ENCODE measurements at places on chromosomes 13 and 19.

DNA sequence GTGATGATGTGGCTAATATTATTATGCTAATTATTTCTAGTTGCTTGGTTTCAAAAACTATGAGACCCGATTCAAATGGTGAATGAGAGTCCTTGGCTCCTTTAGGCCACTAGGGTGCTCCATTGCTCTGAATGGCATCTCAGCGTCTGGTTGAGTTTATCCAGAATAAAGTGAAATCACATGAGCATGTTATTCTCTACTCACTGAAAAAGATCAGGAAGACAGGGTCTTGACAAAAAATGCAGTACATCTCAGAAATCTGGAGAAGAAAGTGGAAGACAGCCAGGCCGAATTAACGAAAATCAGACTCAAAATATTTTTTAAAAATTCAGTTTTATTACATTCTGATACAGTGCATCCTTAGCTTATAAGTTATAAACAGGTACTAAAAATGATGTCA lies 516.2 kb downstream of the MYO16 start:
- DNase-seq: no peak

- no peak for DNase-seq
These were observed at the start of gene MUC16 for GRCh38 chr19:9009935-9010651. MUC16 (minus strand) TSS chr19:9010409.

DNA sequence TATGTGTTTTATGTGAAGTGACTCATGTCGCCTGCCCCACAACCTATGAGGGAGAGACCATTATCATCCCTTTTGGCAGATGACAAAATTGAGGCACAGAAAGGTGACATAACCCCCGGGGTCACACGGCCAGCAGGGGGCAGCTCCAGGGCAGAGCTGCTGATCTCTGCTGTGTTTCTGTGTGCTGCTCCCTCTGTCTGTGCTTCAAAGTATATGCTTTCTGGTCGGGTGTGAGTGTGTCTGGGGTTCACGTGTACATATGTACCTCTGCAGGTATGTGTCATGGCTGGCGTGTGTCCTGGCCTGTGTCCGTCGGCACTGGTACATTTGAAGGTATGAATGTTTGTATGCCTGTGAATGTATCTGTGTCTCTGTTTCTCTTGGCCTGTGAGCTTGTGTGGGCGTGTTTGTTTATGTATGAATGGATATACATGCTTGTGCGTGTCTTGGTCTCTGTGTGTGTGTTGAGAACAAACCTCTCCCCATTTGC lies 7.1 kb downstream of the LIPE start:
- DNase-seq: no peak

DNA sequence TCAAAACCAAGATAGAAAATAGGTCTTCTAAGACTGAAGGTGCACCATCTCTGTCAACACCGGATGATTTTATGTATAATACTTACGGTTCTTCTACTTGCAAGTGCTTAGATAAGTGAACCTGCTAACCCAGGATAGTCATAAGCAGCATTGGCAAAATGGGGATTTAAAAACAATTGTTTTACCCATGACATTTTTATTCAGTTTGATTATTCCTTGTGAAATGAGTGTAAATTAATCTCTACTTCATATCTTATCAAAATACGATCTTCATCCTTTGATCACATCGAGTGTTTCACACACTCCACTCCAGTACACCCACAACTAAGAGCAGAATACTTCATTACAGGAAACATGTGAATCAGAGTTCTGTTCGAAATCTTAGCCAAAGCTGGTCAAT lies 23.0 kb upstream of the MTRF1 start:
- no peak for DNase-seq

GRCh38 chr13:58093394-58093793 lies 461.9 kb downstream of the PCDH17 start:
- DNase-seq: no peak

DNA sequence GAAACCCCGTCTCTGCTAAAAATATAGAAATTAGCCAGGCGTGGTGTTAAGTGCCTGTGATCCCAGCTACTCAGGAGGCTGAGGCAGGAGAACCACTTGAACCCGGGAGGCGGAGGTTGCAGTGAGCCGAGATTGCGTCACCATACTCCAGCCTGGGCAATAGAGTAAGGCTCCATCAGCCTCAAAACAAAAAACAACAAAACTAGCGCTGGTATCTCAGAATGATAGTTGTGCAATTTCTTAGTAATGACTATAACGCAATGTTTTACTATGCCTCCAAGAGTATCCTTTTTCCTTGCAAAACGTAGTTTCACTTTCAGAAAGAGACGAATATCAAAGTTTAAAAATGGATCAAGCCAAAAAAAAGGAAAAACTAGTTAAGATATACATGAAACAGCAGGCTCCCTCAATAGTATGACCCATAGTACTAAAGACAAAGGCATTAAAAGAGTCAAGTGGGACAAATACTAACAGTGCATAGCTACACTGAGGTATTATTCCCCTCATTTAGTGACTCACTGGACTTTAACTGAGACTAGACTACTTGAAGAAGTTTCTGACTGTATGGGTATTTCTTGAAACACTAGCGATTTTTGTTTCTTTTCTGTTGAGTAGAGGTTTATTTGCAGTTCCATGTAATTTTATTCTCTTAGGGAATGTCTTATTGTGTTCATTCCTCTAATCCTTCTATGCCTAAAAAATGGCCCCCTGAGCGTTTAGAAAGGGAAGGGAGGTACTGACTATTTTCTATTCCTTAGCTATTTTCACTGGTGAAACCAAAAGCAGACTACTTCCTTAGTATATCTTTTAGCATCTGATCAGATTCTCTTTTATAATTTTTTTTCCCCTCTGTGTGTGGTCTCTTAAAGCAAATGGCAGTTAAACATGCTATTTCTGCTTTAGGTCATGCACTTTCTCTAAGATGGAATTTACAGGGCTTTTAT lies 10.4 kb upstream of the ITM2B start:
- no peak for DNase-seq

- DNase-seq: no peak
These were observed 26.4 kb upstream of the TPTE2 start for GRCh38 chr13:19587635-19588300.

- no peak for DNase-seq
These were observed 23.1 kb upstream of the CXCL17 start for GRCh38 chr19:42465827-42466280.

GRCh38 chr13:112161521-112162301 lies 94.8 kb downstream of the SOX1 start:
- DNase-seq: no peak

DNA sequence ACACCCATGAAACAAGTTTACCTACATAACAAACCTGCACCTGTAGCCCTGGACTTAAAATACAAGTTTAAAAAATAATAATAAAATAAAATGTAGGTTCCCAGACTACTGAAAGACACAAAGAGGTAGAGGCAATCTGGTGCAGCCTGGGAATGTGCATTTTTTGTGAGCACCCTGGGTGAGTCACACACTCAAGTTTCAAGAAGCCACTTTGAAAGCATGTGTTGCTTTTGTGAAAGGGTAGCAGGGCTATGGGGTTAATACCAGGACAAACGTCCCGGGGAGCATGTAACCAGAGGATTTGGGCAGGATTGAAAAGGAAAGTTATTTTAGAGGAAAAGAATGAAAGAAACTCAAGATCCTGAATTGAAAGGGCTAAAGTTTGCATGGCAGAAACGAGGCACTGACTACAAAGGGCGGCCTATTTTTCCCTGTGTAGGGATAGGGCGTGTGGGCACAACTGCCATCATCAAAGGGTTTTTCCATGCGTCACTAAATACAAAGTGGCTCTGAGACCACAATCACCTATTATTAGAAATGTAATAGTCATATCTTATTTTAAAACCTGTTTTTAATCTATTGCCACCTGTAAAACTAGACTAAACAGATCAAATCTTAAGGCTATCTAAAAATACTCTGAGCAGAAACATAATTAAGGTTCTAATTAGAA lies 314.9 kb downstream of the COG6 start:
- DNase-seq: no peak

DNA sequence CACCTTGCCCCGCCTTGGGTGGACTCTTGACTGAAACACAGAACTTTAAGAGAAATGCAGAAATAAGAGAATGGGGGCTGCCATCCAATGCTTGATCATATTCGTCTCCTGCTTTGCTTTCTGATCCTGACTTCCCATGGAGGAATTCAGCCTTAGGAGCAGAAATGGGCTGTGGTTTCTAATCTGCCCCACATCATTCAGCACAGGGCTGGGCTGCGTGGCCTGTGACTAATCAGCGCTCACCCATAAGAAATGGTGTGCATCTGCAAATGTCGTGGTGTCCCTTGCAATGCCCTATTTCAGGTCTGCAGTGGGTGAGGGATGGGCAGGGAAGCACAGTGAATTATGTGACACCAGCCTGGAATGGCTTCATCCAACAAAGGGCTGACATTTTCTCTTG lies 60.7 kb upstream of the URI1 start:
- no peak for DNase-seq

DNA sequence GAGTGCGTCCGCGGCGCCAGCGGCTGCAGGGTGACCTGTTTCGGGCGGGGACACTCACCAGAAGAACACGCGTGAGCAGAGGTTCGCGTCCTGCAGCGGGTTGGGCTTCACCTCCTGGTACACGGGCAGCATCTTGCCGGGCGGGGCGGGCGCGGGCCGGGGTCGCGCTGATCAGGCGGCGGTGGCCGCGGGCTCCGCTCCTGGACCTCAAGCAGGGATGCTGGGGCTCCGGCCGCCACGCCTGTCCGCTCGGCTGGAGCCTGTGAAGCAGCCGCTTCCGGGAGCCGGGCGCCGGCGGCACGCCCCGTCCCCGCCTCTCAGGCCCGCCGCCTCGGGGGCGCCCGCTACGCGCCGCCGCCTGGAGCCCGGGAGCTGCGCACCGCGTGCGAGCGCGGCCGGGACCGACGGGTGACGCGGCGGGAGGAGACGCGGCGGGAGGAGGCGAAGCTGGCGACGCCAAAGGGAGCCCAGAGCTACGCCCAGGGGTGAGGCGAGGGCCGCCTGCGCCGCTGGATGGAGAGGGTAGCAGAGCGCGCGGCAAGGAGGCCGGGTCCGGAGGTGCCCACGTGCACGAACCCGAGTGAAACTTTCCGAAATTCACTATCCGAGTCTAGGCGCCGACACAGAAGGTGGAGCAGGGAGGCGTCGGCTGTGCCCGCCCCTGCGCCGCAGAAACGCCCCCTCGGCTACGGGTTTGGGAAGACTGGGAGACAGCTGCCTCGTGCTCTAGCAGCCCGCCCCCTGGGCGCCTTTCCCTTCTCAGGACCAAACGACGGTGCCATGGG lies at the start of gene ABCC4:
TSS of gene ABCC4 (minus strand) at position 269 of the 785 bp plus-strand sequence. CDS start at position 132, 137 bp downstream.
- no peak for DNase-seq

DNA sequence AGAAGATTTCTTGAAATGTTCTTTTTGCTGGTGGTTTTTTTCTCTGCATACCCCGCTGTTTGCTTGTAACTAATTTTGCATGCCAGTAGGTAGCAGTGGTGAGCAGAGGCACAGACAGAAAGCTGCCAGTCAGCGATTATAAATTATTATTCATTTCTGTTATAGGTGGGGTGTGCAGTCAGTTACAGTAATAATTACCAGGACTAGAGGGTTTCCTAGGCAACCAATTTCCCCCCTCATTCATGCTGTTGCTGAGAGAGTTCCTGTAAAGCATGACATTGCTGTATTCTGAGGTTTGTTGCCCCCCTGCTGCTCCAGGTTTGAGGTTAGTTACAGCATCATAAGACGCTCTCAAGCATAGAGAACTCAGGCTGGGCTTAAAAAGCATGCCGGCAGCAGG lies 104.5 kb downstream of the URI1 start:
- DNase-seq: no peak

DNA sequence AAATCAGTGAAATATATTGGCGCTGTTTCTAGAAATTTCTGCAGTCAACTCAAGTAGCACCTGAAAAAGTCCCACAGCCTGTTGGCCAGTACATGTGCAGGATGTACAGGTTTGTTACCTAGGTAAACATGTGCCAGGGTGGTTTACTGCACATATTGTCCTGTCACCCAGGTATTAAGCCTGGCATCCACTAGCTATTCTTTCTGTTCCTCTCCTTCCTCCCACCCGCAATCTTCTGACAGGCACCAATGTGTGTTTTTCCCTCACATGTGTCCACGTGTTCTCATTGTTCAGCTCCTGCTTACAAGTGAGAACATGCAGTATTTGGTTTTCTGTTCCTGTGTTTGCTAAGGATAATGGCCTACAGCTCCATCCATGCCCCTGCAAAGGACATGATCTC lies 13.1 kb upstream of the SCEL start:
- no peak for DNase-seq

GRCh38 chr19:18223860-18224524 lies 2.2 kb downstream of the PDE4C start:
- no peak for DNase-seq

GRCh38 chr13:44193731-44194130 lies 179.9 kb upstream of the SERP2 start:
- DNase-seq: no peak

DNA sequence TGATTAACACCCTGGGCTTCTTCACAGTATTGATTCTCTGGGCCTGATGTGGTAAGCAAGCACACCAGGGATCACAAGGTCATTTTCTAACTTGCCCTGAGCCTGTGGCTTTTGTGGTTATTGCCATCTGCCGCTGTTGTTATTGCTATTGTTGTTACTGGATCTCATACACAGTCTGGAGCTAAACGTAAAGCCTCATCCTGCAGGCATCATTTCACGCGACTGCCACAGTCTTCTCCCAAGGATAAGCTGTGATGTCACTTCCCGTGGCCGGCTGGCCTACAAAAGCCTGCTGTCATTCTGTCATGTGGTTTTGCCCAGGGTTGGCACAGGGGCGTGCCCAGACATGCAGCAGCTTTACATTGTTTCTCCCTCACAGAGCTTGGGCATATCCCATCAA lies 154.0 kb upstream of the GPR12 start:
- no peak for DNase-seq

GRCh38 chr19:55418185-55418584 lies 10.6 kb upstream of the UBE2S start:
- DNase-seq: no peak

DNA sequence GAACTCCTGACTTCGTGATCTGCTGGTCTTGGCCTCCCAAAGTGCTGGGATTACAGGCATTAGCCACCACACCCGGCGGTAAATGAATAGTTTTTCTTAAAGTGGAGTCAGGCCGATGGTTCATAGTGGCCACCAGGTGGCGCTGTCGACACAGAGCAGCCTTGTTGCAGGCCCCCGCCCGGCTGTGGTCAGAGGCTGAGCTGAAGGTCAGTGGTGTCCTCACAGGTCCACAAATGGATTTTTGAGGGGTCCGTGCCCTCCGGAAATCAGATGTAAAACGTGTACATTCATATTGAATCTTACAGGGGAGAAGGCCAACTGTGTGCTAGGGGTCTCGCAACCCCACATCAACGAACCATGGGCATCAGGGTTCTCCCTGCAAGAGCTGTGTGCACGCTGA lies 13.4 kb upstream of the WDR18 start:
- no peak for DNase-seq

Measured in thoracic aorta (tissue), 2 donors.